Fibroblast of the aortic adventitia (primary cell): ENCODE measurements at places on chromosomes 16 and 17.

- no peak for DNase-seq
Measured at GRCh38 chr17:67865438-67865837, 40.1 kb downstream of the BPTF start.

DNA sequence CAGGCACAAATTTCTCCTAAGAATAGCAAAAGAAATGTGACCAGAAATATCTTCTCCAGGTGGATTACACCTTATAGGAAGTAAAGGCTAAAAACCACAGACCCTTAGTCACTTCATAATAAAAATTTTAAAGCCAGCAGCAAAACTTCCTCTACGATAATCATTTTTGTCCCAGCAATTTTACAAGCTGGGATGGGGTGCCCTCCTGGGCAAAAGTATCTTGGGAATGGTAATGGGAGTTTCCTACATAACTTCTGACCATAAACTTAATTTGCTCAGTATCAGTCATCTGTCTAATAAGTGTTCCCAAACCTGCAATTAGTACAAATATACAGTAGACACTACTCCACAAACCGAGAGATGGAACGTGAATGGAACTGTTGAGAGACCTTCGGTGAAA, 3.0 kb downstream of the PHF12 start:
- DNase-seq: no peak

GRCh38 chr16:12468552-12468951, 335.1 kb downstream of the CPPED1 start:
- no peak for DNase-seq

GRCh38 chr17:69815406-69815805, 259.6 kb upstream of the KCNJ16 start:
- DNase-seq: no peak

GRCh38 chr16:72255786-72256185, 83.8 kb upstream of the PMFBP1 start:
- peak; percentile 41 for DNase-seq

- peak; percentile 84 for DNase-seq
Measured at GRCh38 chr17:4903051-4903818, at the start of gene CHRNE. Gene CHRNE (minus strand): TSS chr17:4903098. CDS start chr17:4903063, 35 bp downstream.

GRCh38 chr17:10875984-10876555, 38.2 kb upstream of the PIRT start:
- peak; percentile 27 for DNase-seq

DNA sequence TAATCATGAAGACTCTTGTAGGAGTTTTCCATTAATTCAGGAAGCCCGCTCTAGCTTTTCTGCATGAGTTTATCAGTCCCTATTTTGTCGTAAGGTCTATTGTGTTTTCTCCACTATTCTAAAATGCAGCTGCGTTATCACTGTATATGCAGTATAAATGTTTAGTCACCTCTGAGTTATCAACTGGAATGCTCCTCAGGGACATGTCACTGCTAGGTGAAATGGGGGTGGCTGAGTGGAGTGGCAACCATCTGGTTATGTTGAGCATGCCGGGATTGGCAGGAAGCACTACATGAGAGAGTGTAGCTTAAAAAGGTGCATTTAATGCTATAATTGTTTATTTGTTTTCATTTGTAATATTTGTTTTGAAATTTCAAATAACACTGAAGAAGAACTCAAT, 285.2 kb upstream of the ELAC2 start:
- no peak for DNase-seq
